ENCODE measurements at places on chromosomes 7 and 10.

DNA sequence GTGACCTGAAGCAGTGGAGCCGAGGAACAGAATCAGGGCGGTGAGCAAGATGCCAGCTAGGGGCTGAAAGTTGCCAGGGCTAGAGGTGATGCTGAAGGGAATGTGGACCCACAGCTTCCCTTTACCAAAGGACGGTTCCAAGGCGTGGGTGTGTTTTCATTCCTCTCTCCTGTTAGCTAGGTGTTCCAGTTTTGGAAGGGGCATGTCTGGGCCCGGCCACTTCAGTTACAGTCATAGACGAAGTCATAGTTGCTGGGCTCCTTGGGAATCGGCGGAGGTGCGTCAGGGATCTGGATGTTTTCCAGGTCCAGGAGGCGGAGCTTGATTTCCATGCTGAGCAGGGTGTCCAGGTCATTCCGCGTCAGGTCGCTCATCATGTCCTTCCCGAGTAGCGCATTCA, 131.0 kb upstream of the AOAH start:
- DNase-seq: no peak

- DNase-seq: no peak
Measured at GRCh38 chr10:130190737-130191115, 54.5 kb downstream of the GLRX3 start.

DNA sequence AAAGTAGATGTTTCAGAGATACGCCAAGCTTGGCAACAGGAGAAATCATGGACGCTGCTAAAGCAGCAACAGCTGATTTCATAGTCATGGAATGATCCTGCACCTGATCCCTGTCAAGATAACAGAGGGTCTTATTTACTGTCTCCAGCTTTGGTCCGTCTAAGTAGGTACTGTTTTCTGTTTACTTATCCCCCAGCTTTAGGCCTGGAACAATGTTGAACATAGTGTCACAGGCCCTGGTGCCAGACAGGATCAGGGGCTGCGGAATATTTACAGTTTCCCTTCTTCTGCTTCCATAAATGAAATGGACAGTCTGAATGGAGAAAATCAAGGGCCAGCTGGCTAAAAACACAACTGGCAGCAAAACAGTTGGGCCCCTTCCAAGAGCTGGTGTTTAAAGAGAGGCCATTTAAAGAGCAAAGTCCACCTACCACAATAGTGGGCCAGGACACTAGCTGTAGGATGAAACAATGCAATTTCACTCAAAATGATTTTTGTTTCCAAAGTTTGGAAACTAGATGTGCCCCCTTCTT, 2.9 kb downstream of the GPR37 start:
- DNase-seq: no peak

DNA sequence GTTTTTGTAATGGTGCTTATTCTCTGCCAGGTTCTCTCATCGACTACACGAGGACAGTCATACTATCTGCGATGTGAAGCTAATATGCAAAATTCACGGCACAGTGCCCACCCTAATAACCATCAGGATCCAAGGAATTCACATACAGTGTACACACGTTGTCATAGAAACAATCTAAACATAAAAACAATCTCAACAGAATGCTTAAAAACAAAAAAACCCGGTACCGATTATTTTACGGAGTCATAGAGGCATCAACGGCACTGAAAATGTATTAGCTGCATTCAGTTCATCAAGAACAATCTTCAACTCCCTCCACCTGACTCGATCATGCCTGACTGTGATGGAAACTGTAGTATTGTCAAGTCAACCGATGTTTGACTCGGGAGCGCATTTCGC, 628 bp downstream of the MRPS33 start:
- no peak for DNase-seq

DNA sequence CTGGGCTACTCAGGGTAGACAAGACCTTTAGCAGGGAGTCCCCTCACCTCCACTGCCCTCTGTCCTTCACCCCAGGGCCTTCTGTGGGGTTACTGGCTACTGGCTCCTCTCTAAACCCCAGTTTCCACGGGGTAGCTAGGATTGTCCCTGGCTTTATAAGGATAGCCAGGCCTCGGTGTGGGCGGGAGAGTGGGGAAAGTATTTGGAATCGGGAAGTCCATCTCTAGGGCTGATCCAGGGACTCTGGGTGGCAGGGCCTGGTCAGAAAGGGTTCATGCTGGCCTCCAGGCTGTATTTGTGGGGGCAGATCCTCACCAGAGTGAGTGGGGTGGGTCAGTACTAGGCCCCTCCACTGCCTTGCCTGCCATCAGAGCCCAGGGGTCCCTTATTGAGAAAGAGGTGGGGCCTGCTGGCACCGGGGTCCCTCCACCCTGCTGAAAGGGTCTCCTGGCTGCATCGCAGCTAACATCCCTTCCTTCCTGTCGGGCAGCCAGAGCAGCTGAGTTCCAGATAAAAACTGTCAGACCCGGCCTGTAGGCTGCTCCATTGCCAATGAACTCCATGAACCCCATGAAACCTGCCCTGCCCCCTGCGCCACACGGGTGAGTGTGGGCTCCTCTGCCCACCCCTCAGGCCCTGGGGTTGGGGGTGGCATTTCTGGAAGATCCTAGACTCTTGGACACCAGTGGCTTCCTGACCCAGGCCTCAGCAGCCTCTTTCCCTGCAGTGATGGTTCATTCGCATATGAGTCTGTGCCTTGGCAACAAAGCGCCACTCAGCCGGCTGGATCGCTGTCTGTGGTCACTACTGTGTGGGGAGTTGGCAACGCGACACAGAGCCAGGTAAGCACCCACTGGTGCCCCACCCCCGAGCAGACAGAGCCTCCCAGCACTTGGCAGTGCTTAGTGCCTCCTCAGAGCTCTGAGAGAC, 7.3 kb downstream of the ZMIZ2 start:
- DNase-seq: peak; percentile 68

GRCh38 chr10:4541292-4541691, 284.7 kb upstream of the AKR1E2 start:
- no peak for DNase-seq

DNA sequence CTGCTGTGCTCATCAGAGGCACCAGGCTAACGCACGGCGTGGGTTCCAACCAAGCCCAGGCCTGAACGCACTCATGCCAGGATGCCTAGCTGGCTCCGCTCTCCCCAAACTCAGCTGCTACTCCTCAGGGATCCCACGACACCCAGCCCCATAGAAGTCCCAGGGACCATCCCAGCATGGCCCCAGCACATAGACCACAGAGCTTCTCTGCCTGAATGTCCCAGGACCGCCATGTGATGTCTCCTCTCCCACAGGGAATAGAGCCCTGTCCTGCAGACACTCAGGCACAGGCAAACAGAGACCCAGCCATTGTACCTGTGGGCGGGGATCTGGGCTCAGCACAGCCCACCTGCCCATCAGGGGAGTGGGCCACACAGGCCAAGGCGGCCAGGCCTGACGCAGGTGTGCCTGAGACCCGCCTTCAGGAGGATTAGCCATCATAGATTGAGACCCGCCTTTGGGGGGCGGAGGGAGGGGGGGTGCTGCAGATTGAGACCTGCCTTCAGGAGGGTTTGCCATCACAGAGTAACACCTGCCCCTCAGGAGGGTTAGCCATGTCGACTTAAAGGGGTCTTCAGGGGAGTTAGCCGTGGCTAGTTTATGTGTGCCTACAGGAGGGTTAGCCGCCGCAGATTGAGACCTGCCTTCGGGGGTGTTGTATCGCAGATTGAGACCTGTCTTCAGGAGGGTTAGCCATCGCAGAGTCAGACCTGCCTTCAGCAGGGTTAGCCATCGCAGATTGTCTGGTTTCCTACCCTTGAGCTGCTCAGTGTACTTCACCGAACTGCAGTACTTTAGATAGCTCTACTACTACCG, 29.0 kb downstream of the RASGEF1A start:
- DNase-seq: peak; percentile 51

GRCh38 chr10:123027861-123028260, 19.1 kb downstream of the ACADSB start:
- DNase-seq: no peak

- DNase-seq: peak; percentile 58
Measured at GRCh38 chr10:131006458-131007256, 304.9 kb downstream of the TCERG1L start.

DNA sequence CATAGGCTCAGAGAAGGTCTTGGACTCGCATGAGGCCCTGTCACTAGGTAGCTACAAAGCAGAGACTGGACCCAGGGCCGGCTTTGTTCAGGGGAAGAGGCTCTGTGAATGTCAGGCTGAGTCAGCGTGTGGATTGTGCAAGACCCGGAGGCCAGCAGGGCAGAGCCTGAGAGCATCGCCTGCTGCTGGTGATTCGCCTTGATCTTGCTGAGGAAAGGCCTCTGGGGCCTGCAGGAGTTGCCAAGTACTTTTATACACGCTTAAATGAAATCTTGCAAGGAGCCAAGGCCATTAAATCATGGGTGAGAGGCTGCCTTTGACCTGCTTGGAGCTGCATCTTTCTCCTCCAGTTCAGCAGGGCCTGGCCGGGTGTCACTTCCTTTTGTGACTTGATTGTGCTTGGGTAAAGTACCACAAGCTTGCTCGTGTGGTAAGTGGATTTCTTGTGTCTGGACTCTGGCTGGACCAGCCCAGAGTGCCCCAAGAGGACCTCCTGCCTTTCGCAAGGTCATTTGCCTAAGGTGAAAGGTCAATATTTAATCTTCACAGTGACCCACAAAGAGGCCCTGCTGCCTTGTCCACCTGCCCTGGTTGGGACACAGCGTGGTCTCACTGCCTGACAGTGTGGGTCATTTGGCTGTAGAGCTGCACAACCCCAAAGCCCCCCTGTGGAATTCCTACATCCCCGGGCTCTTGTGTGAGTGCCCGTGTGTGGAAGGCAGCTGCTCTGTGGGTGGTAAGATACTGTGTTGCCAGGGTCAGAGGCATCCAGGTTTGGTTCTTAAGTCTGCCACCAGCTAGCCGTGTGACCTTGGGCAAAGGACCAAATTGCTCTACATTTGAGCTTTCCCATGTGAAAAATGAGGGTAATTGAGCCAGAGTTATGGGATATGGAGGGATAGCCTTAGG, 38.6 kb upstream of the SH2D4B start:
- DNase-seq: peak; percentile 93

- DNase-seq: no peak
Measured at GRCh38 chr7:76247938-76248337, 46.2 kb downstream of the SRRM3 start.

DNA sequence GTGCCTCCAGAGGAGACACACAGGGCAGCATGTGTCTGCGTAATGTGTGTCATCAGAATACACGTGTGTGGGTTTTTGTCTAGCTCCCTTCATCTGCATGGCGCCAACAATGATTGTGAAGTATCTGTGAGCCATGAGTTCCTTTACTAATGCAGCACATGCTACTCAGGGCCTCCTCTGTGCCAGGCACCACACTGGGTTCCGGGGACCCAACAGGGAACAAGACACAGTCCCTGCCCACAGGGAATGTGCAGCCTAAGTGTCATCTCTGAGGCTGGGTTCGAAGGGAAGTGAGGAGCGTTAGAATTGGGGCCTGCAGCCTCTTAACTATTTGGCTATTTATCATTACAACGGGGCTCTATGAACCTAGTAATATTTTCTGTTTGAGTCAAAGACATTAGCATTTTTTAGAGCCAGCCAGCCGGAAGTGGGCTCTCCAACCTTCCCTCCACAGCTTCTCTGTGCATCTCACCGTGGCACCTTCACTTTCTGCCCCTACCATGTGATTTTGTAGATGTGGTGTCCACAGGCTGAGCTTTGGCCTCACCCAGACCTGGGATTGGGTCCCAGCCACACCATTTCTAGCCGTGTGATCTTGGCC, 43.9 kb upstream of the SRGN start:
- DNase-seq: no peak

DNA sequence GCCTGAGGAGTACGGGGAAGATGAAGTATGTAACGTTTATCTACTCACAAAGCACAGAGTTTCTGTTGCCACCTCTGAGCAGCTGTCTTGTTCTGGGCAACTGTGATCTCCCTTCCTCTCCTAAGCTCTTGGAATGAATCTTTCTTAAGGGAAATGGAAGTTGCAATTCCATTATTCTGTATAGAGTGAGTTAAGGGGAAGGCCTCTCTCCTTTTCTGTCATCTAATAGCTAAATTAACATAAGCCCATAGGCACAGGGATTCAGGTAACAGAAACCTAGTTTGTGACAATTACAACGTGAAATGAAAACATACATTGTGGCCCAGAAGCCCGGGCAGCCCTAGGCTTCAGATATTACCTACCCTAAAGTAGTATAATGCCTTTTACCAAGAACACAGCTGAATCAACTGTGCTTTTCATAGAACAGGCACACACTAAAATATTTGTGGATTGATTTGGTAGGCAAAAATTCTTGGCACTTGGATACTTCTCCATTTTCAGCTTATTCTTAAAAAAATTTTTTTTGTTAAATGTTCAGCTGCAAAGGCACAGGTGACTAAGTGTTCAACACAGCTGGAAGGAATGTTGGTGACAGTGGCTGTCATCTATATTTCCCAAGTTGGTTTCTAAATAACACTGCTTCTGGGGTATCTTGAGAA, 3.8 kb upstream of the PDCD4 start:
- DNase-seq: no peak

- no peak for DNase-seq
Measured at GRCh38 chr7:83276250-83276649, 113.6 kb upstream of the PCLO start.

GRCh38 chr7:20191391-20191869, 25.8 kb downstream of the MACC1 start:
- DNase-seq: peak; percentile 59

DNA sequence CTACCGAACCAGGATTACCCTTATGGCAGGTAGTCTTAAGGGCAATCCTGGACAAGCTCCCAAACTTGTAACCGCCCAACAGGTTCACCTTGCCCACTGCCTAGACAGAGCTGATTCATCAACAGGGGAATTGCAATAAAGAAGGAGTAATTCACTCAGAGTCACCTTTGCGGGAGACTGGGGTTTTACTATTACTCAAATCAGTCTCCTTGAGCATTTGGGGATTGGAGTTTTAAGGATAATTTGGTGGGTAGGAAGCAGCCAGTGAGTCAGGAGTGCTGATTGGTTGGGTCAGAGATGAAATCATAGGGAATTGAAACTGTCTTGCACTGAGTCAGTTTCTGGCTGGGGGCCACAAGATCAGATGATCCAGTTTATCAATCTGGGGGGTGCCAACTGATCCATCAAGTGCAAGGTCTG, 25.3 kb downstream of the HK1 start:
- no peak for DNase-seq

DNA sequence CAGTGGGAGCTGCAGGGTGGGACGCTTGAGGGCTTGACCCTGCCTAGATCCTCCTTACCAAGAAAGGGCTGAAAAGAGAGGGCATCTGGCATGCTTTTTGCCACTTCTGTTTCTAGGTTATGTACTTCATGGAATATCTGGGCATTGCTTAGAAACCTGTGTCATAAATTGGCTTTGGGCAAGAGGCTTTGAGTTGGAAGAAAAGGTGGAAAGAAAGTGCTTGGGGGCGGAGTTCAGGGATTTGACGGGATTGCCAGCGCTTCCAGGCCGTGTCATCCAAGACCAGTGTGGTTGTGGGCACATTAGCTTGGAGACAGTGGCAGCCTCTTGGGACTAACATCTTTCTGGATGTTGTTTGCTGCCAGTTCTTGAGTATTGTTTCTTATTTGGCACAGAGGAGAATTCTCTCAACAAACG, 825 bp downstream of the ZNF862 start:
- no peak for DNase-seq

Data from spleen (tissue), 13 donors.